ENCODE measurements at places on chromosomes 3 and 15.

DNA sequence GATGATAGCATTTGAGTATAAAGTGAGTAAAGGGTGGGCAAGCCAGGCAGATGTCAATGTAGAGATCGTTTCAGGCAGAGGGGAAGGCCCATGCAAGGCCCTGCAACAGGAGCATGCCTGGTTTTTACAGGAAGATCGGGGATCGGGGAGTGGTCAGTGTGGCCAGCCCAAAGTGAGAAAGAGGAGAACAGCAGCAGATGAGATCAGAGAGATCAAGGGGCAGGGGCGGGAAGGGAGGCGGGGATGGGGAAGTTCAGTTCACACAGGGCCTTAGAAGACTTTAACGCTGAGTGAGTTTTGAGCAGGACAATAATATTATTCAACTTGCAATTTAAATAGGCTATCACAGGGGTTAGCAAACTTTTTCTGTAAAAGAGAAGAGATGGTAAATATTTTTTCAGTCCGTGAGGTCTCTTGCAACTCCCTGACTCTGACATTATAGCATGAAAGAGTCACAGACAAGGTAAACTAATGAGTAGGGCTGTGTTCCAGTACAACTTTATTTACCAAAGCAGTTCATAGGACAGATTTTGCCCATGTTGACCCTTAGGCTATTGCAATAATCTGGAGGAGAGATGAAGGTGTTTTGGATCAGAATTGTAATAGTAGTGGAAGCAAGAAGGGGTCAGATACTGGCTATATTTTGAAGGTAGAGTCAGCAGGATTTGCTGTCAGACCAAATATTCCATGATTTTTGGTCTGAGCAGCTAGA, 12.4 kb upstream of the CD47 start:
- DNase-seq: no peak

DNA sequence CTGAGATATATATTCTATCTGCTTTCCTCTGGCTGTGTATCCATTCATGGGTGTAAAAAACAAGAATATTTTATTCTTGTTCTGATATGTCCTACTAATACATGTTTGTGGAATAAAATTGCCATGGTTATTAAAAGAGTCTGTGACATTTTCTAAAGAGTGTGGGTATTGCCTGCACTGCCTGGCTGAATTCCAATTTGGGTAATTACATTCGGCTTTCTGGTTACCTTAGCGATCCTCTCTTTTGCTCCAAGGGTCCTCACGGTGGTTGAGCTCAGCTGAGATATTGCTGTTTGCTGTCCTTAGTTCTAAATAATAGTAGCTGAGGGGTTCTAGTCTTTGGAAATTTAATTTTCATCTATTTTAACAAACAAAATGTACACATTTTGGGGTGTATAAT, 301.4 kb upstream of the DNAJC19 start:
- DNase-seq: no peak

- no peak for DNase-seq
These were observed 2.5 kb upstream of the SLC38A3 start for GRCh38 chr3:50202353-50203112.

GRCh38 chr3:57952208-57952631, 56.0 kb upstream of the FLNB start:
- DNase-seq: peak; percentile 94

GRCh38 chr3:37123292-37123691, 51.1 kb downstream of the LRRFIP2 start:
- peak; percentile 23 for DNase-seq

All from aorta (tissue), 5 donors.